CD4-positive, alpha-beta T cell treated with Interleukin-1 beta for 1 hour (primary cell): ENCODE measurements at places on chromosomes 16 and 17.
A peak's percentile ranks its signal among the peaks of the same experiment; 100 is the strongest.

- no peak for DNase-seq
These were observed 9.3 kb upstream of the VPS4A start for GRCh38 chr16:69301861-69302260.

GRCh38 chr16:88420496-88420895 lies 32.6 kb upstream of the ZFPM1 start:
- DNase-seq: no peak

DNA sequence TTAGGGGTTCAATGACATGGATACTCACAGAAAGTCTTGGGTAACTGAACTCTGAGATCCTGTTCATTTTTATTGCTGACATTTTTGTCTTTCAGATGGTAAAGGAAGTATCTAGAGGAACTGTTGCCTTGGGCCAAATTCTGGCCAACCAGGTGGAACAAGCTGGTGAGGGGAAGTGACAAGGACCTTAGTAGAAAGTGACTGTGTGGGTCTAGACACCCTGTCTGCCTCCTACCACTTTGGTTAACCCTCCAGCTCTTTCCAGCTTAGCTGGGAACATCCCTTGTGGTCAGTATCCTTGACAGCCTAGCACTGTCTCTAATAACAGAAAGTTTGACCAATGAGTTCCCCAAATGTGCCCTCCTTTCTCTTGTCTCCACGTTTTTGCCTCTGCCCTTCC lies 28.8 kb upstream of the PRKCB start:
- DNase-seq: peak; percentile 55

DNA sequence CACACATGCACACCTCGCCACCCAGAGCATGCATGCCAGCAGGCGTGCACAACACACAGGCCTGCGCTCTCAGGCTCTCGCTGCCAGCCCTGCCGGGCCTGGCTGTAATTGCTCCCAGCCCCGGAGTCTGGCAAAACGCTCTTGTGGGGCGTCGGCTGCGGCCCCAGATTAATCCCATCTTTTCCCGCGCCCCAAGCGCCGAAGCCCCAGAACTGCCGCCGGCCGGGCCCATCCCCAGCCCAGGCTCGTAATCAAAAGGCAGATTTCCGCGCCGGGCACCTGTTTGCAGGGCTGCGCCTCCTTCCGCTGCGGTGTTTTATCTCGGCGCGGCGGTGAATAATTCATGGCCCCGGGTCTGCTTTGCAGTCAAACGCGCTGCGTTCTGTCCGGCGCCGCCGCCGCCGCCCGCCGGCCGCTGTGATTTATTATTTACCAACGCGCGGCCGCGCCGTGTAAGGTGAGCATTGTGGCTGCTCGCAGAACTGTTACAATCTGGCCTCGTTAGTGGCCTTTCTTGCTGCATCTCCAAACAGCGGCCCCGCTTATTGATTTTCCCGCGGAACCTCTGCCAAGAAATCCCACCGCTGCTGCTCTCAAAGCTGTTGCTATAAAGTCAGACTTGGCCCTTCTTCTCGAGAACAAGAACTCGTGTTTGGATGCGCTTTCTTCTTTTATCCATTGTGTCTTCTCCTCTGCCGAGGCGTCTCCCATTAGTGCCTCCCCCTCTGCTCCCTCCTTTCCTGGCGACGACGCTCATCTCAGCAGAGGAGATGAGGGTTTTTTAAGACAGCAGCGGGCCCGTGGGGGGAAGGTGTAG lies 126.1 kb downstream of the IRX5 start:
- DNase-seq: no peak

GRCh38 chr17:79836972-79837887 lies 2.0 kb downstream of the CBX4 start:
- DNase-seq: no peak

DNA sequence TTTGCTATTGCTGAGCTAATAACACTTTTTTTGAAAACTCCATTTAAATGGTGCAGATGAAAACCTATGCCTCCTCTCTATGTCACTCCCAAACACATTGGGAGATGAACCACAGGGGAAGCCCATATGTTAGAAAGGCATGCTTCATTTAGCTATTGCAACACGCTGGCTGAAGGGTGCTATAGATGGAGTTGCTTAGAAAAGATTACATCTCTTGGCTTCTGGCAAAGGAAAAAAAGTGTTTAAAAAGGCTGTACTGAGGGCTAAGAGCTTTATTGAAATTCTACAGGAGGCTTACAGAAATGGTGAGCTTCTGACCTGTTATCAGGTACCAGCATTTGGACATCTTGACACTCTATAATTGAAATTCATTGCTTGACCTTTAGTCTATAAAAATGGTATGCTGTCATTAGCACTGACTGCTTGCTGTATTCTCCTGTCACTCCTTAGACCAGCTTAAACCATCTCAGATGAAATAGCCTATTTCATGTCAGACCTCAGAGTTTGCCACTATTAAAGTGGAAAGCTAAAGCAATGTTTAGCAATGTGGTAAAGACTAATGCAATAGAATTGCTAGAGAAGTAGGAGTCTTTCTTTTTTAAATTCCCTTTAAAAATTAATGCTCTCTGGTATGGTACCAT lies 503.9 kb downstream of the CDH11 start:
- no peak for DNase-seq

DNA sequence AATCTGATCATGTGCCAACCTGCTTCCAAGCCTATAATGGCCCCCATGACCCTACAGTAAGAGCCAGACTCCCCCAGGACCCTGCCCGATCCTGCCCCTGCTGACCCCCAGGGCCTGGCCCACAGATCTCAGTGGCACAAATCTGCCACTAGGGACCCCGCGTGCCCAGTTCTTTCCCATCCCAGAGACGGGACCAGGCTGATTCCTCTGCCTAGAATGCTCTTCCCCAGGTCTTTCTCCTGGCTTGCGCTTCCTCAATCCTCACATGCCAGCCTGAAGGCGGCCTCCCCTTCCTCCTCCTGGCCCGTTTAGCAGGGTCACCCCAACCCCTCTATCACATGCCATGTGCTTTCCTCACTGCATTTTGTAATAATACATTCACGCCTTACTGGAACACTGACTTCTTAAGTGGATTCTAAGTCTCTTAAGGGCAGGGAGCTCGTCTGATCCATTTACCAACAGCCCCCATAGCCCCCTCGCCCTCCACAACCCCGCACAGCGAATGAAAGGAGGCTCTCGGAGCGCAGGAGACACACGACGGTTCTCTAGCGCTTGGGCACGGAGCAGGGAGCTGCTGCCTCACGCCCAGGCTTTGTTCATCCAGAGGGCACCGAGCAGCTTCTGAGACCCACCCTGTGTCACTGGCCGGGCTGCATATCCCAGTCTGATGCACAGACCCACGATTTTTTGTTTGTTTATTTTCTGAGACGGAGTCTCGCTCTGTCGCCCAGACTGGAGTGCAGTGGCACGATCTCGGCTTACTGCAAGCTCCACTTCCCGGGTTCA lies 1.2 kb downstream of the TRIM65 start:
- no peak for DNase-seq

DNA sequence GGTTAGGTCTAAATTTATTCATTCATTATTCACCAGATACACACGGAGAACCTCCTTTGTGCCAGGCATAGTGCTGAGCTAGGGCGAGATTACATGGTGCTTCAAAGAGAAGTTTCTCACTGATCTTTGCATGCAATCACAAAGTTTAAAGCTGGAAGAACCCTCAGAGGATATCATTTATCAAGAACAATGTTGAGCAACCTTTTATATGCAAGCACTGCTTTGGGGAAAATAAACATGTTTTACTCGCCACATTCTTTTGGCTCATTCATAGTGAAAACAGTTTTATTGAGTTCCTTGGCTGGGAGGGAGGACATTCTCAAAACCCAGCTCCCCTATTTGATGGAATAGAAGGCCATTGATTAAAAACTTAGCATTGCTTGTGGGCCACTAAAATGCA lies 49.8 kb upstream of the XYLT1 start:
- no peak for DNase-seq

DNA sequence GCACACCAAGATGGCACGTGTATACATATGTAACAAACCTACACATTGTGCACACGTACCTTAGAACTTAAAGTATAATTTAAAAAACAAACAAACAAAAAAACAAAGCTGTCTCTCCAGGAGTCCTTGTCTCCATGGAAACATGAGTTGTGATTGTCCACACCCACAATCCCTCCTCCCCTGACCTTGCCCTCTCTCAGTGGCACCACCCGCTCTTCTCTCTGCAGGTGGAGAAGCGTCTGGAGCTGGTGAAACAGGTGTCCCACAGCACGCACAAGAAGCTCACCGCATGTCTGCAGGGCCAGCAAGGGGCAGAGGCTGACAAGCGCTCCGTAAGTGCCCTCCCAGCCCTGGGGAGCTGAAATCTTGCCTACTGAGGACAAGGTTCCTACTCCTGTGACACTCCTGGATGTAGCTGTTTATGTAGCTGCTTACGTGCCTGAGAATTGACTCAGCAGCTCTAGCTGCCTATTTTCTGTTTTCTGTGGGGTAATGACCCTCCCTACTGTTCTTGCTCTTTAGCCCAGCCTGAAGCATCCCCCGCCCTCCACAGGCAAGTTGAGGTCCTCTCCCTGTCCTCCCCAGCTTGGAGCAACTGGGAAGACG lies 107.0 kb downstream of the ARHGAP44 start:
- no peak for DNase-seq

DNA sequence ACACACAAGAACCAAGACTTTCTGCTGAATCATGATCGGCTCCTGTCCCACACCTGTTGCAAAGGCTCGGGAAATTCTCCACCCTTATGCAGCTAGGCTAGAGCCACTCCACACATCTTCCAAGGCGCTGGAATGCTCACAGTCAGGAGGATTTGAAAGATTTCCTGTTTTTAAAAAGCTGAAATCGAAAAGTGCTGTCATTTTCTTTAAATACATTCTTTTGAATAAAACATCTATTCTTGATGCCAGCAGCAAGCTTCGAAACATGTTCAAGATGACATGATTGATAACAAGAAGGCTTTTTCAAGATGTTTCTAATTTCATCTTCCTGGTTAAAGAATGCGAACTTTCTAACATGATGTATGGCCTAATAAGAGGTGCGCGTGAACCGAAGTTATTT lies 219.7 kb upstream of the CDH5 start:
- no peak for DNase-seq

DNA sequence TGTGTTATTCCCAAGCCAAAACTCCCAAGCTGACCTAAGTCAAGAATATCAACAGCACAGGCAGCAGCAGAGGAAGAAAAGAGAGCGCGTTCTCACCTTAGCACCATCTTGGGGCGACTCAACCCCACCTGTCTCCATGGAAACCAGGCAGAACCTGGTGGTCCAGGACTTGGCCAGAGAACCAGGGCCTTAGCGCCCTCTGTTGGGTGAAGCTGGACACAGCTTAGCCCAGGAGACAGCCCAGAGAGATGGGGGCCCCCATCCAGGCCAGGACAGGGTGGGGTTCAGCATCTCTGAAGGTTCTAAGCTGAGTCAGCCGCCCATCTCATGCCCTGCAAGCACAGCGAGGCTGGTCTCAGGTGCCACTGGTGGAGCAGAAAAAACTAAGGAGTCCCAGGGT lies 60.1 kb upstream of the TMEM132E start:
- no peak for DNase-seq

GRCh38 chr16:86221085-86221484 lies 289.2 kb upstream of the FOXF1 start:
- DNase-seq: no peak

DNA sequence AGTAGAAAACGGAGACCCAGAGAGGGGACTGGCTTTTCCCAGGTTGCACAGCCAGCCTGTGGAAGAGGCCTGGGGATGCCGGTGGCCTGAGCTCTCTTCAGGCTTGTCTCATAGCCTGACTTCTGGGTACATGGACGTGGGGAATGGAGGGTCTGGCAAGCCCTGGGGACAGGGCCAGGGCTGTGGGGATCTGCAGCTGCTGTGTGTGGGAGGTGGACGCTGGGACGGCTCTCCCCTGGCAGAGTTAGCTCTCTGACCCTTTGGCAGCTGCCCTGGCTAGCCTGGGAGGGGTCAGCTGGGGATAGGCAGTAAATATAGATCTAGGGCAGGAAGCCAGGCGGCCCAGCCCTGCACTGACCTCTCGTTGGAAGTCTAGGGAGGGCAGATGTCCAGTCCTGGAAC lies 20.5 kb downstream of the SLC4A1 start:
- no peak for DNase-seq

DNA sequence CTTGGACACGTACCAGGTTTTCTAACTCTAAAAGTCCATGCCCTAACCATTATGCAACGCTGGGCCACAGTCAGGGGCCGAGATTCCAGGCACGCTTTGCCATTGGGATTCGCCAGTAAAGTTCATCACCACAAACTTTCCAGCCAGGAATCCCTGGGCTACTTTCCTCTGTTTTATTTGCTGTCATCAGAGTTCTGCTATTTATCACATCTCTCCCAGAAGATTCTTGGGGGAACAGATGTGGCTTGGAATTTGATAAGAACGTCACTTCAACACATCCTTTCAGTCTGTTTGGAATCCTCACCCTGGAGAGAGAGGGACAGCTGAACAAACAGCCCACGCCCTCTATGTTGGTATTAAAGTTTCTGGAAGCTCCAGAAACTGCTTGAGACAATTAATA lies 109.6 kb upstream of the CACNG3 start:
- no peak for DNase-seq

DNA sequence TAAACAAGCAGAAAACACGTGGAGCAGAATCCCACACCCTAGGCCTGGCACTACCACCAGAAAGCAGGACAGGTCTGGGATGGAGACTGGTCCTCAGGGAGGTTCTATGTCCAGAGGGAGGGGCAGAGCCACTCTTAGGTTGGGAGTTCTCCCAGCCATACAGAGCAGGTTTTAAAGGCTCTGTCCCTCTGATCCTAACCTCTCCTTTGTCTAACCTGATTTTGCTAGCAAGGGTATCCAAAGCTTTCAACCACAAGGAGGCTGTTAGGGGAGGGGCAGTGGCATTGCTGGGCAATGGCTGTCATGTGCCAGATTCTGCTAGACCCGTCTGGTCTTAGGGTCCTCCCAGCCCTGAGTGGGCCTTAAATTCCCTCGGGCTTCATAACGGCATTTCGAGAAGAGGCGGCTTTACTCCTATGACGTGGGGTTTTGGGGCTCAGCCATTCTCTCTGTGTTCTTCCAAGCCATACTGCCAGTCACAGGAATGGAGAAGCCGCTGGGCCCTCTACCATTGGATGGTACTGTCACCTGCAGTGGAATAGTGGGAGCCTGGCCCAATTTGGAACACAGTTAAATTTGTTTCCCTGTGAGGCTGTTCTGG lies 5.7 kb downstream of the TPPP3 start:
- no peak for DNase-seq

- DNase-seq: no peak
These were observed 24.1 kb upstream of the CAPN15 start for GRCh38 chr16:503150-504071.

DNA sequence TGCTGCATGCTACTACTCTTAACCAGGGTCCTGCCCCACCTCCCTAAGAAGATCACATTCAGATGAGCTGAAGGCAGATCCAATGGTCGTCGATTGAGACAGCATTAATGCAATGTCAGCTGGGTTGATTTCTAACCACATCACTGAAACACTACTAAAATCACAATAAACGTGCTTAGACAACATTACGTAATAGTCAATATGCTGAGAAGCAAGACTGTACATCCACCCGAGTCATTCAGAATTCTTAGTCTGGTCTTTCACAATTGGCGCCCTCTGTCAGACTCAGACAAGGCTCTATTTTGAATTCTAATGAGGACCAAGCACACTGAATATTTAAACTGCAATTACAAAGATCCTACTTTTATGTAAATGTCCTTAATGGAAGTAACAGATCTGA lies 205.2 kb downstream of the STX8 start:
- no peak for DNase-seq
